Pulmonary artery endothelial cell (primary cell): ENCODE measurements at places on chromosomes 1 and 21. TPM values are rescaled to one million over a fixed set of nuclear protein-coding genes. Genes with fewer than 3 reads are reported as not detected.

Gene CELSR2
- 1.1 and 1.3 TPM in 2 replicates for total RNA-seq

Gene RIPPLY3
- not detected in 2 replicates for total RNA-seq

DNA sequence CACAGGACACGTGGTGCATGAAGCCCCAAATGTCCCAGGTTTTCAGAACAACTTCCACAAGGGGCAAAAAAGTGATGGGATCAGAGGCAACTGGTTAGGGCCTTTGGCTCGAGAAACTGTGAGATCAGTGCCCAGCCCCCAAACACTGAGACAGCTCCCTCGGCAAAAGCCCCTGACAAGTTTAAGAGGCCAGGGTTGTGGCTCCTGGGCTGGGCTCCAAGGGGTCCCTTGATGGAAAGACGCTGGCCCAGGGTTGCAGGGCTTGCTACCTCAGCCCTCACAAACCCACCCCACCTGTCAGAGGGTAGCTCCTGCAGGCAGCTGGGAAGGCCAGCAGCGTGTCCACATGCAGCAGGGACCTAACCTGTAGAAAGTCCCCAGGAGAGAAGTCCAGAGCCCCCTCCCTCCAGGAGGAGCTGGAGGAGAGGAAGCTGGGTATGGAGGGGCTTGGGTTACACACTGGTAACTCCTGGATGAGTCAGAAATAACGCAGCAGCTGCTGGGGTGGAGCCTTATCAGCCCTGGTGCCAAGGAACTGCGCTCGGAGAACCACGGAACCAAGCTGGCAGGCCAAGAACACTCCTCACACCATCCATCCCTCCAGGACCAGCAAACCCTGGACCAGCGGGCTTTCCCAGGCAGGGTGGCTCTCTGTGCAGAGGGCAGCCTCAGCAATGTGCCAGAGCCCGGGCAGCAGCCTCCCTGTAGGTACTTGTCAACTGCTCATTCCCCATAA lies 37.5 kb downstream of the CTNNBIP1 start:
- DNase-seq, result no peak

DNA sequence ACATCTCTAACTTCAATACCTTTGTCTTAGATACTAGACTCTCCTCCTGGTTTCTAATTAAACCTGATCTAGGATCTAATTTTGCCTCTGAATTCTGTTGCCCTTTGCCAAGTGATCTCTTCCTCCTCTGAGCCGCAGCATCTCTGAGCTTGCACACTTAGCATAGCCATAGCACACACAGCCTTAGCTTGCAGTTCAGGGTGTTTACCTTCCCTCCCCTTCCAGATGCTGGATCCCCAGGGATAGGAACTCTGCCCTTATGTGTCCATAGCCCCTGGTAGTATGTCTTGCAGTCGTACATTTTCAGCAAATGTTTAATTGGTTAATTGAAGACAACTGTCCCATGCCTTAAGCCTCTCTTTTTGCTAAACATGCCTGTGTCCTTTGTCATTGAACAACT lies 30.3 kb downstream of the SELL start:
- DNase-seq, result no peak

DNA sequence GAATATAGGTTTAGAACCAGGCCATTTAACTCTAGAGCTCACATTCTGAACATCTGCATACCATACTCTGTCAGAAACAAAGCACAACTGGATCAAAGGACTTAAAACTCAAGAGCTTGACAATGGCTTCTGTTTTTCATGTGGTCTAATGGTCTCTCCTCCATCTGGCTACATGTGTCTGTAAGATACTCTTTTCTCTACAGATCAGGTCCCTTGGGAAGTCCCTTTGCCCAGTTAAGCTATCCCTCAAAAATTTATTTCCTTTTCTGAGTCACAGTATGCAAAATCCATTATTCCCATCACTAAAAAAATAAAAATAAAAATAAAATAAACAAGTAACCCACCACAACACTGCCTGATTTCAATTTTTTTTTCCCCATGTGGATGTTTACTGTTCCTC lies 357.0 kb upstream of the PRMT6 start:
- DNase-seq, result no peak

Gene CFHR5
- total RNA-seq, result not detected in 2 replicates

DNA sequence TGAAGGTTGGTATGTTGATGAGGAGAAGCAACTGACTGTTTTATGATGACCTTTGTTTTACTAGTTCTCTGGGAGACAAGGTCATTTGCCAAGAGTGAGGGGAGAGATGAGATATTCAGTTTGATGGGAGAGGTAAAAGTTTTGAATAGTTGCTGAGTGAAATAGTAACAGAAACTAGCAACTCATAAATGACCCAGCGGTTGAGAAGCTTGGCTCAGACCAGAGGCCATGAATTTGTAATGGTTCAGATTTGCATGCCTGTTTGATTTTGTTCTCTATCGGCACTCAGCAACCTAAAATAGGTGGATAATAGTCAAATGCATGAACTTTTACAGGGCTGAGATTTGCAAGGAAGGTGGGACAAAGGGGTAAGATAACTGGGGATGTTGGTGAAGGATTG lies 6.6 kb downstream of the CCDC30 start:
- DNase-seq, result no peak

Gene EPHA2
- total RNA-seq, result 103 and 130 TPM in 2 replicates
